ENCODE measurements at places on chromosomes 11 and 22. TPM values are rescaled to one million over a fixed set of nuclear protein-coding genes. Genes with fewer than 3 reads are reported as not detected.

The TMEM45B gene
- polyA plus RNA-seq = 1.6 TPM

- DNase-seq = no peak
- H3K4me3 ChIP-seq = no peak overlapping the region
- no peaks in the 10 kb centered on the region for H3K36me3 ChIP-seq
- H3K27ac ChIP-seq = no peak overlapping the region
Measured at GRCh38 chr11:77109236-77110019, 6.8 kb downstream of the OMP start.

The POTEH gene
- not detected for polyA plus RNA-seq

DNA sequence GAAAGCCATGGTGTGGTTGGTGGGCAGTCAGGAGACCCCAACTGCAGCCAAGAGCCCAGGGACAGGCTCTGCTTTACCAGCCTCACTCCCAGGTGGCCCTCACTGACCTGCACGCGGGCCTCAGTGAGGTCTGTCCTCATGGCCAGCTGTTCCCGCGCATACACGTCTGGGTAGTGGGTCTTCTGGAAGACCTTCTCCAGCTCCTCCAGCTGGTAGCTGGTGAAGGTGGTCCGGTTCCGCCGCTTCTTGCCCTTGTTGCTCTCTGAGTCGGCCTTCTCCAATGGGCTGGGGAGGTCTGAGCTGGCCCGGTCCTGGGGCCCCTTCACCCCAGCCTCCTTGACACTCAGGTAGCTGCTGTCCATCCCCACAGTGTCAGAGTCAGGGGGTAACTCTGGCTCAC is 34.7 kb downstream of the ALX4 start:
- no peaks in the 10 kb centered on the region for H3K27me3 ChIP-seq
- H3K27ac ChIP-seq = no peak overlapping the region
- no peak for DNase-seq

The TMPRSS5 gene
- polyA plus RNA-seq = not detected

- no peak overlapping the region for H3K27ac ChIP-seq
- peaks cover 78% of the 10 kb centered on the region for H3K27me3 ChIP-seq
- H3K36me3 ChIP-seq = no peaks in the 10 kb centered on the region
- DNase-seq = no peak
- H3K4me3 ChIP-seq = peak overlapping the region; percentile 32
Measured at GRCh38 chr11:31817054-31817620, 6.0 kb upstream of the PAX6 start.

- H3K4me3 ChIP-seq = no peak overlapping the region
- no peaks in the 10 kb centered on the region for H3K36me3 ChIP-seq
- H3K4me1 ChIP-seq = no peaks in the 10 kb centered on the region
- DNase-seq = no peak
- no peak overlapping the region for H3K27ac ChIP-seq
Measured at GRCh38 chr11:39745401-39745800, 1714.1 kb downstream of the LRRC4C start.

The LRRC51 gene
- 2.6 TPM for polyA plus RNA-seq

All from CD8-positive, alpha-beta memory T cell (primary cell).